Activated CD4-positive, alpha-beta memory T cell treated with anti-CD3 and anti-CD28 coated beads, Interleukin-2, amount 10 ng/mL, durations not matched to agents 7 days and 5 days (primary cell): ENCODE measurements at places on chromosomes 3 and 15.

DNA sequence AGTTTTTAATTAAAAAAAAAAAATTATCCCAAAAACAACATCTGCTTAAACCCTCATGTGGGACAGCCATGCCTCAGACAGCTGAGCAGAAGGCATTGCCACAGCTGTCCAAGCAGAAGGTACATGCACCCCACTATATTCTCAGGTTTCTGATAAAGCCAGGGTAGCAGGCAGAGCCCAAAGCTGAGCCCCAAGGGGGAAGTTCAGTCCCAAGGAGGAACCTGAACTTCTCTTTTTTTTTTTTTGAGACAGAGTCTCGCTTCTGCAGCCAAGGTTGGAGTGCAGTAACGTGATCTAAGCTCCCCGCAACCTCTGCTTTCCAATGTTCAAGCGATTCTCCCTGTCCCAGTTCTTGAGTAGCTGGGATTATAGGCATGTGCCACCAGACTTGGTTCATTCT is 33.2 kb downstream of the MKRN2 start:
- no peak for DNase-seq

DNA sequence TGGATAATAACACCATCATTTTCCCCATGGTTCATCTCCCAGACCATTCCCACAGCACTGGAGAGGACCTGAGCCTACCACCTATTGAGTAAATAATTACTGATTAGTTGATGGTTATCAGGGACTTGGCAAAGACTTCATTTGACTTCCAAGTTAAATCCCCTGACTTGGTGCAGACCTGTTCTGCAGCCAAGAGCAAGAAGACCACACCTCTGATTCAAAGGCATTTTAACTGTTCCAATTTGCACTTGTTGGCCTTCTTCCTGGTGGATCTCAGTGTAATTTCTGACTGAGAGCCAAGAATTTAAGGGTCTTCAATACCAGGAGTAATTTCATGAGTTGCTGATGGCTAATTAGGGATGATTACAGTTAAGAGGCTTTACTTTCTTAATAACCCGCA is 24.0 kb downstream of the THSD4 start:
- no peak for DNase-seq

DNA sequence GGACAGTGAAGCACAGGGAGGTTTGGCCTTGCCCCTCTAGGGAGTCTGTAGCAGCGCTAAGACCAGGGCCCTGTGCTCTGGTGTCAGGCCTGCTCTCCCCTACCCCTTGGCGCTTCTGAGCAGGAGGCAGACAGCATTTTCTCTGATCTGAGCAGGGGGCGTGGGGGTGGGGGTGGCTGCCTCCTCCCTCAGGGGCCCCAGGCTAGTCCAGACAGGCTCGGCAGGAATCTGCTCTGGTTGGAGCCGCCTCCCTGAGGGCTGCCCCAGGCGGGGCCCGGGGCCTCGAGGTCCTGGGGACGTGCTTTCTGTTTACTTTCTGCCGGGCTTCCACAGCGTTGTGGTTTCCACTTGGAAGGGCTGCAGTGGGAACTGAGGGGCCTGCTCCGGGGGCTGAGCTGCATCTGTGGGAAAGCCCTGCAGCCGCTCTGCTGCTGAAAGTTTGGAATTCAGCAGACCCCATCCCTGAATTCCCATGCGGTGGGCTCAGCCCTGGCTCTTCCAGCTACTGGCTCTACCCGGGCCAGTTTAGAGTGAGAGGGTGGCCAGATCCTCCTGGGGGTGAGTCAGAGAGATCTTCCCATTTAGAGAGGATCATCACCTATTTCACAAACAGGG is 105.4 kb downstream of the LINGO1 start:
- DNase-seq: no peak

GRCh38 chr15:22735781-22736180 is 50.7 kb upstream of the NIPA1 start:
- no peak for DNase-seq

DNA sequence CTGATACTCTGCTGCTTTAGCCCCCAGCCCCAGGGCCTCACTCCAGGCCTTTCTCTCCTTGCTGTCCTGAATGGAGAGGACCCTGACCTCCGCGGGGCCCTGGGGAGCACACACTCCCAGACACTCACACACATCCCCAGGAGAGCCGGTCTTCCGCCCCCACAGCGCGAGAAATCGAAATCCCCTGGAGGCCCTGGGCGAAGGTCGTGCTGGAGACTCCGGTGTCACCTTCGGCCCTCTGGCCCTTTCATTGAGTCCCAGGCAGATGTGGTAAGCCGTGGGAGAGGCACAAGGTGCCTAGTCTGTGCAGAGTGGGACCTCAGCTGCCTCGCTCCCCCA is 848 bp upstream of the GOLGA8B start:
- no peak for DNase-seq

DNA sequence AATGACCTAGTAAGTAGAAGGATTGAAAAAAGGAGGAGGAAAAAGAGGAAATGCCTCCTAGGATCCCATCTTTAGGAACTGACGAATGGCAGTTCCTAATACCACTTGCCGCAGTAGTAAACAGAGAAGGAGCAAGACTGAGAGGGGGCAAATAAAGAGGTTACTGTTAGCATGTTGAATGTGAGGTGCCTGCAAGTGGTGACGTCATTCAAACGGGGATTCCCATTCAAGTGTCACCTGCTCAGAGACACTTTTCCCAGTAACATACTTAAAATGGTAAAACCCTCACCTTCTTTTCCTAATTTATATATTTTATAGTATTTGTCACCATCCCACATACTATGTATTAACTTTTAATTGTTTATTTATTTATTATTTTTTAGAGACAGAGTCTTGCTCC is 178.9 kb downstream of the IL5RA start:
- DNase-seq: no peak

DNA sequence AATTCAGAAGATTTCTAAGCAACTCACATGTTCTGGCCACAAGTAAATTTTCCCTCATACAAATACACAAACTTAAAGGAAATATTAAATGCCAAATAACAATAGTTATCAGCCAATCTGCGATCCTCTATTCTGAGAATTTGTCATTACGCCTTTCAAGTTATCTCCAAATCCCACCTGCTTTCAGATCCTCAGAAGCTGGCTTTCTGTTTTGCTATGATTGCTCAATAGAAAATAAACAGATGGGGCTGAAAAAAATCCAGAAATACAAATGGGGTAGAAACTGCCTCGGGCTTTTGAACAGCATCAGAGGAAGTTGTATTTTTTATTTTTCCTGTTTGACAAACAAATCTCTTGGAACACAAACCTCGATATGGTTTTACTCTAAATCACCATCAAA is 74.0 kb upstream of the CNTN4 start:
- DNase-seq: no peak

DNA sequence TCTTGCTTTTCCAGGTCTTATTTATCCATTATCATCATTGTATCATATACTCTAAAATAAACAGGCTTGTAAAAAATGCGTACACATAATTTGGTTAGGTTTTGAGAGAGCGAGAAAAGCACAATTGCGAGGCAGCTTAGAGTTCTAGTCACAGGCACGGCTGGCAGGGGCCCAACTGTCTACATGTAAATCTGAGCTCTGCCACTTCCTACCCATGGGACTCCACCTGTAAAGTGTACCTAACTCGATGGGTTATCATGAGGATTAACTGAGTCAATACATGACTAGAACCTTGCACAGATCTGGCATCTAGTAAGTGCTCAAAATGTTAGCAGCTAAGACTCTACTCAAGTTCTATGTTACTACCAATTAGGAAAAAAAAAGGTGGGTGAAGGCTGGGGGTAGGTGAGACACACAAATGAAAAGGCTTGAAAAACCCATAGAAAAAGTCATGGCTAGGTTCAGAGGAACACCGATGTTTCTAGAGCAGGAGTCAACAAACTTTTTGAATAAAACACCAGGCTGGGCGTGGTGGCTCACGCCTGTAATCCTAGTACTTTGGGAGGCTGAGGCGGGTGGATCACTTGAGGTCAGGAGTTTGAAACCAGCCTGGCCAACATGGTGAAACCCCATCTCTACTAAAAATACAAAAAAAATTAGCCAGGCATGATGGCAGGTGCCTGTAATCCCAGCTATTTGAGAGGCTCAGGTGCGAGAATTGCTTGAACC is 36.2 kb downstream of the GLB1 start:
- peak; percentile 55 for DNase-seq
